ENCODE measurements at places on chromosomes 11 and 22. TPM values are rescaled to one million over a fixed set of nuclear protein-coding genes. Genes with fewer than 3 reads are reported as not detected.

Gene C11orf42
- not detected for total RNA-seq

Gene C22orf15
- total RNA-seq, result 1.1 TPM

Gene GDPD4
- total RNA-seq, result not detected

DNA sequence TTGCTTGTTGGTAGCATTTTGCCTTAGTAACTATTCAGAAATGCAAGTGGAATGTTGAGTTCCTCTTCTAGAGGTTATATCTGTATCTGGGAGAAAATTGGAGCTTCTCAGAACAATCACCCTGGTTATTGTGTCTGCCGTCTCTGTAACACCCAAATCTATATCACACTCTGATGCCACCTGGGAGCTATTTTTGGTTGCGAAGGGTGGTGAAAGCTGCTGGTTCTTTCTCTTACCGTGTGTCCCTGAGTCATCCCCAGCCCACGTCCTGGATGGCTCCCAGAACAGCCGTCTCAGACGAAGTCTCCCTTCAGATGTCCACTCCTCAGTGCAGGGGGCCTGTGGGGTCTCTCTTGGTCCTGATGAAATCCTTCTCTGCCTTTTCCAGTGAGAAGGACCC, 83.5 kb downstream of the C22orf31 start:
- DNase-seq, result peak; percentile 17

- DNase-seq, result no peak
These were observed 178.3 kb upstream of the NECTIN1 start for GRCh38 chr11:119907122-119907851.

- no peak for DNase-seq
These were observed 37.6 kb downstream of the CNTF start for GRCh38 chr11:58659910-58660570.

All from activated CD8-positive, alpha-beta T cell treated with anti-CD3 and anti-CD28 coated beads for 36 hours (primary cell).